Naive thymus-derived CD8-positive, alpha-beta T cell (primary cell): ENCODE measurements at places on chromosomes 1 and 21. TPM values are rescaled to one million over a fixed set of nuclear protein-coding genes. Genes with fewer than 3 reads are reported as not detected.

AADACL3 gene
- total RNA-seq, result not detected

ARHGEF10L gene
- 0.27 TPM for total RNA-seq

FCER1A gene
- not detected for total RNA-seq

IL24 gene
- total RNA-seq, result not detected

VHLL gene
- 0.78 TPM for total RNA-seq

ITGB3BP gene
- total RNA-seq, result 33.7 TPM

NR1I3 gene
- not detected for total RNA-seq

C1QC gene
- total RNA-seq, result 1.2 TPM

FOXO6 gene
- 0.19 TPM for total RNA-seq

NBPF6 gene
- 0.16 TPM for total RNA-seq

DRAXIN gene
- total RNA-seq, result 0.22 TPM

KRTAP13-4 gene
- total RNA-seq, result not detected

NCAM2 gene
- not detected for total RNA-seq

RBBP5 gene
- 31.5 TPM for total RNA-seq

BGLAP gene
- 6.5 TPM for total RNA-seq

KRTAP21-2 gene
- total RNA-seq, result not detected

CTH gene
- total RNA-seq, result 4.7 TPM

MEAF6 gene
- 99.3 TPM for total RNA-seq

OR2G6 gene
- not detected for total RNA-seq

TOMM20 gene
- total RNA-seq, result 111 TPM
